ENCODE measurements at places on chromosomes 13 and 19. TPM values are rescaled to one million over a fixed set of nuclear protein-coding genes. Genes with fewer than 3 reads are reported as not detected.

DNA sequence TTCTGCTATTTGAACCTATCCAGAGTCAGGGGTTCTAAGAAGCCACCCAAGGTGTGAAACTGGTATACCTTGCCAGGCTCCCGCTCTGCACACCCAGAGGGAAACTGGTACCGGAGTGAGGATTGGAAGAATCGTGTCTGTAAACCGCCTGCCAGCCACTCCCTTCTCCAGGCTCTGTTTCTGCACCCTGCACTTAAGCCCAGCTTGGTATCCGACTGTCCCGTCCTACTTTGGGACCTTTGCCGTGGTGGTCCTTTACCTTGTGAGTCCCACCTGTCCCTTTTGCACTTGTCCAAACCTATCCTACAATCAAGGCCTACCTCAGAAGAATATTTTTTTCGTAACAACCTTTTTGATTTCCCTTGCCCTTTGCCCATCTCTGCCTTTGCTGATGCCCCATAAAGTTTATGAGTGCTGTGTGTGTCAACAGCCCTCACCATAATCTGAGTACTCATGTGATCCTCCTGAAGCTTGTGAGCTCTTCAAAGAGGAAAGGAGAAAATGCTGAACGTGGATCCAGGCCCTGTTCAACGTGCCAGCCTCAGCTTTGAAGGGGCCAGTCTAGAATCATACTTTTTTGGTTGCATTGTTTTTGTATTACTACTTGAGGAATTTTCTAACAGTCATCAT, 44.7 kb downstream of the GARRE1 start:
- H3K4me3 ChIP-seq: no peak overlapping the region
- no peaks in the 10 kb centered on the region for H3K27me3 ChIP-seq
- H3K36me3 ChIP-seq: peaks cover 32% of the 10 kb centered on the region
- DNase-seq: no peak
- no peak overlapping the region for H3K27ac ChIP-seq

Gene CGB1
- not detected for total RNA-seq

GRCh38 chr13:26460648-26461047, 96.8 kb upstream of the WASF3 start:
- no peak overlapping the region for H3K27ac ChIP-seq
- no peak overlapping the region for H3K4me3 ChIP-seq
- H3K27me3 ChIP-seq: no peaks in the 10 kb centered on the region
- H3K4me1 ChIP-seq: no peaks in the 10 kb centered on the region

DNA sequence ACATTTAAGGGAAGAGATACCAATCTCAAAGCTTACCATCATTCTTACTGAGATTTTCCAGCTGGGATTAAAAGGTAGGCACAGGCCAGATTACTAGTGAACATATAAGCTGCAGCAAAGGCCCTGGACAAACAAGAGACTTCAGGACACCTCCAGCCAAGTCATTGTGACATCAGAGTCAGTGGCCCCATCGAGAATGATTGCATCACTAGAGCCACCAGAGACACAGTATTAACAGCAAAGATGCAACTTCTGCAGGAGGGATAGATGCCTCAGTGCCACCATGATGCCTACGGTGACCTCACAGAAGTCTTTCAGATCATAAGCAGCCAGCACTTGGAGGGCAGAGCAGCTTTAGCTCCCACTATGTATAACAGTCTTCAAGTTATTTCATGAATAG, 8.6 kb downstream of the RUBCNL start:
- no peaks in the 10 kb centered on the region for H3K4me1 ChIP-seq
- no peak overlapping the region for H3K4me3 ChIP-seq
- H3K36me3 ChIP-seq: no peaks in the 10 kb centered on the region
- H3K27ac ChIP-seq: no peak overlapping the region
- H3K27me3 ChIP-seq: peaks cover 9% of the 10 kb centered on the region

Gene CELF5
- 0.17 TPM for total RNA-seq

Gene SHISA7
- not detected for total RNA-seq

- DNase-seq: peak; percentile 4
- H3K4me1 ChIP-seq: peaks cover 70% of the 10 kb centered on the region
Observed at GRCh38 chr13:42275098-42275471, 3.1 kb downstream of the AKAP11 start.

All from CD4-positive, CD25-positive, alpha-beta regulatory T cell (primary cell).